ENCODE measurements at places on chromosomes 1 and 21. TPM values are rescaled to one million over a fixed set of nuclear protein-coding genes. Genes with fewer than 3 reads are reported as not detected.

Gene IL19
- not detected for total RNA-seq

Gene TFF2
- 1.1 TPM for total RNA-seq

Gene ALDH4A1
- total RNA-seq = 21.7 TPM

Gene EXOSC10
- 93.1 TPM for total RNA-seq

Gene ABCG1
- total RNA-seq = 0.80 TPM

Gene RGS5
- total RNA-seq = 1.5 TPM

Gene OTUD3
- 14.1 TPM for total RNA-seq

Gene NTRK1
- 0.21 TPM for total RNA-seq

Gene PYHIN1
- not detected for total RNA-seq

Gene EFNA1
- total RNA-seq = 23.8 TPM

Gene FCRL3
- total RNA-seq = not detected

Gene IPO9
- total RNA-seq = 106 TPM

Gene FAM151A
- total RNA-seq = not detected

Gene ZYG11B
- total RNA-seq = 30.7 TPM

Gene SIM2
- 11.5 TPM for total RNA-seq

Gene KCNJ9
- total RNA-seq = not detected

Gene GJA5
- total RNA-seq = not detected

Gene IGSF9
- total RNA-seq = 0.51 TPM

Gene KRTCAP2
- 155 TPM for total RNA-seq

Gene TAGLN2
- 474 TPM for total RNA-seq

Gene TRIM58
- not detected for total RNA-seq

Gene PLPPR4
- total RNA-seq = not detected

Gene MATN1
- 0.59 TPM for total RNA-seq

Gene S1PR1
- total RNA-seq = 0.41 TPM

Gene OR2T2
- not detected for total RNA-seq

Gene RPRD2
- total RNA-seq = 28.3 TPM

Gene ADGRL4
- total RNA-seq = not detected

Data from Panc1 (cell line).